ENCODE measurements at places on chromosomes 5 and 9.
A peak's percentile ranks its signal among the peaks of the same experiment; 100 is the strongest.

GRCh38 chr9:118003240-118003639 is 299.0 kb downstream of the TLR4 start:
- DNase-seq, result no peak

- DNase-seq, result no peak
Measured at GRCh38 chr5:96017951-96018350, 56.3 kb upstream of the ELL2 start.

- no peak for DNase-seq
Measured at GRCh38 chr9:22240619-22241018, 206.0 kb upstream of the DMRTA1 start.

DNA sequence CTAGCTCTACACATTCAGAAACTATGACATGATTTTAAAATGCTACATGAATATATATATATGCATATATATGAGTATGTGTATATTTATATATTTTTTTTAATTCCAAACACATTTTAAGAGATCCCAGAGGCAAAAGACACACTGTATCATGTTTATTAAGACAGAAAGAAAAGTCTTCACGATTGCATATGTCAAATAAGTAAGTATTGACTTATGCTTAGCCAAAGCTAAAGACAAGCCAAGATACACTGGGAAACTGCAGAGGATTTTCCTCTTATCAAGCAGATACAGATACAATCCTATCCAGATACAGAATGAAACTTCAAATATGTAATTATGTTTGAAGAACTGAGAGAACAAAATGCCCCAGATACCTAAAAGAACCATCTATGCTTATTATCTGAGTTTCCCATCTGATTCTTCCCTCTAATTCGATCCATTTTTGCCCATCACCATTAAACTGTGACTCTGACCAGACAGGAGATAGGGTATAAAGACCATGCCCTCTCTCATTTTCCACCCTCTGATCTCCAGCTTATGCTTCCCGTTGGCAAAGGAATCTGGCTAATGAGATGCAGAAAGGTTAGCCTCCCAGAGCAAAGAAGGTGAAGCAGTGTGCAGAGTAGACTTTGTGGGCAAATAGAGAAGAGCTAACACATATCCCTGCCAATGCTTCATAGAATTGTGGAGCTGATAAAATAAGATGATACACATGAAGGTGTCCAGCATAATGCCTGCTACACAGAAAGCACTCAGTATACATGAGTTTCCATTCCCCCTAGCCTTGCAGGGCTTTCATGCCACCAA is 131.0 kb upstream of the TARS1 start:
- no peak for DNase-seq

DNA sequence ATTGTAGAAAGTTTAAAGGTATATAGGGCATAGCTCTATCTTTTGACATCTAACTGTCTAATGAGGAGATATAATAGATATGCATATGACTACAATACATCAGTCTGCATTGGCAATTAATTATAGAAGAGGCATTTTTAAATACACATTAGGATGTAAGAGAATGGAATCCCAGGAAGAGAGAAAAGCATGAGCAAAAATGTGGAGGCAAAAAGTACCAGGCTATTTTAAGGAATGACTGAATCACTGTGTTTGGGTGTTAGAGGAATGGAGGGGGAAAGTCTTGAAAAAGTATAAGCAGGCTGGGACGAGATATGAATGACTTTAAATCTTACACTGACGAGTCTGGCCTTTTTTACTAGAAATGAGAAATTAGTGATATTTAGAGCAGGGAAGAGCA is 138.4 kb upstream of the ZNF462 start:
- no peak for DNase-seq

GRCh38 chr9:135581636-135582426 is 20.3 kb downstream of the PAEP start:
- DNase-seq, result no peak

DNA sequence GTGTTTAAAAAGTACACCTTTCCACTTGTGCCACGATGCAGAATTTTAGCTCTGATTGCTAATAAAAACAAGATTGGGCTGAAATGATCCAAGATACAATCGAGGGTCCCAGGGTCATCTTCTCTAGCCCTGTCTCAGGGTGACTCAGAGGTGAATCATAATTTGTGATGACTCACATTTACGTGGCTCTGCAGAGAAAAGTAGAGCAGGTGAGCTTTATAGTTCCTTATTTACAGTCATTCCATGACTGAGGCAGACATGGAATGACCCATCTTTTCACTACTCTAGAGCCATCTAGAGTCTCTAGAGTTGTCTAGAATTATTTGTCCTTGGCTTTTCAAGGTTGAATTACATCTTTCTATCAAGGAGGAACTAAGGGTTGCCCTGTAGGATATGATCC is 155.2 kb downstream of the GAS1 start:
- peak; percentile 49 for DNase-seq

- no peak for DNase-seq
Measured at GRCh38 chr9:109945573-109945972, 165.6 kb downstream of the PALM2AKAP2 start.

GRCh38 chr5:9658706-9659105 is 28.6 kb upstream of the TAS2R1 start:
- DNase-seq, result no peak

DNA sequence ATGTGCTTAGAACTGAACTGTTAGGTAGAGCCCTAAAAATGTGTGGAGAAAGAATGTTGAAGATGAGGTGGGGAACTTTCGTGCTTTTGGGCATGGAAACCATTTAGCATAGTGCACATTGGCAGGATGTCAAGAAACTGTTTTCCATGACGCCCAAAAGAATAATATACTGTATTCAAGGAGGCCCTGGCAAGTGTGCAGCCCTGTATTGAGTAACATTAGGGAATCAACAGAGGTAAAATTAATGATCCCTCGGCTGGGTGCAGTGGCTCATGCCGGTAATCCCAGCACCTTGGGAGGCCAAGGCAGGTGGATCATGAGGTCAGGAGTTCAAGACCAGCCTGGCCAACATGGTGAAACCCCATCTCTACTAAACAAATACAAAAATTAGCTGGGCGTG is 20.9 kb upstream of the PLIN2 start:
- no peak for DNase-seq

DNA sequence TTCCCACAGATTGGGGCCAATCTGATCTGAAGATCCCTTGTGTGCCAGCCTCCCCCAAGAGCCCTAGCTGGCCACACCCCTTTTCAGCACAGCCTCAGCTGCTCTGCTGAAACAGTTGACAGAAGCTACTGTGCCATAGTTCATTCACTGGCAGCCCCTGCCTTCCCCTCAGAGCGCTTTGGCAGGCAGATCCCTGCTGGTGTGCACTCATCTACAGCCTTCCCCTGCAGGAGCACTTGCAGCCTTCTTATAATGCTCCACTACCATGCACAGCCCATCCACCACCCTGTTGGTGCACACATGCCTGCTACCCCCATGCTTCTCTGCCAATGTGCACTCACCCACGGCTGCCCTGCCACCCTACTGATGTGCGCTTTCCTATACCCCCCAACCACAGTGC is 471.3 kb downstream of the MTRR start:
- no peak for DNase-seq

DNA sequence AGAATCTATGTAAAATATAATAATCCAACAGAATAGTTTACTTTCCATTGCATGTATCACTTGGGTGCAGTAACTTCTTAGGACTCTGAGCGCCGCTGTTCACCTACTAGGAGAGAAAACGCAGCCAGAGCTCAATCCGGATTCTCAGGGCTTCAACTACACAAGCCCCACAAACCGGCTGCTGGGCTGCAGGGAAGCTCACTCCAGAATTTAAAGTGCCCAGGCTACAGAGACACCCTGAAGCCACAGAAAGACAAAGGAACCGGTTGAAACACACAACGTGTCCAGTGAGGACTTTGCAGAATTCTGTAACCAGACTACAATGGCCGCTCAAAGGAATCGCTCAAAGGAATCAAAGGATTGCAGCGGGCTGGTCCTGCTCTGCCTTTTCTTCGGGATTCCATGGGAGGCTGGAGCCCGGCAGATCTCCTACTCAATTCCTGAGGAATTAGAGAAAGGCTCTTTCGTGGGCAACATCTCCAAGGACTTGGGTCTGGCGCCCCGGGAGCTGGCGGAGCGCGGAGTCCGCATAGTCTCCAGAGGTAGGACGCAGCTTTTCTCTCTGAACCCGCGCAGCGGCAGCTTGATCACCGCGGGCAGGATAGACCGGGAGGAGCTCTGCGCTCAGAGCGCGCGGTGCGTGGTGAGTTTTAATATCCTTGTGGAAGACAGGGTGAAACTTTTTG is at the start of gene PCDHGA10:
Gene PCDHGA10 (plus strand): TSS at position 134 of the 686 bp plus-strand sequence. CDS start 189 bp downstream, at position 323.
- peak; percentile 82 for DNase-seq

All from RKO (cell line).